Stimulated activated CD4-positive, alpha-beta T cell treated with anti-CD3 and anti-CD28 coated beads, Interleukin-4, amount 100 ng/mL, for 24 hours (primary cell): ENCODE measurements at places on chromosomes 6 and 20.

- DNase-seq, result no peak
These were observed 124.2 kb downstream of the LY86 start for GRCh38 chr6:6712449-6713403.

GRCh38 chr6:91926827-91927226, 1340.0 kb upstream of the MAP3K7 start:
- DNase-seq, result no peak

DNA sequence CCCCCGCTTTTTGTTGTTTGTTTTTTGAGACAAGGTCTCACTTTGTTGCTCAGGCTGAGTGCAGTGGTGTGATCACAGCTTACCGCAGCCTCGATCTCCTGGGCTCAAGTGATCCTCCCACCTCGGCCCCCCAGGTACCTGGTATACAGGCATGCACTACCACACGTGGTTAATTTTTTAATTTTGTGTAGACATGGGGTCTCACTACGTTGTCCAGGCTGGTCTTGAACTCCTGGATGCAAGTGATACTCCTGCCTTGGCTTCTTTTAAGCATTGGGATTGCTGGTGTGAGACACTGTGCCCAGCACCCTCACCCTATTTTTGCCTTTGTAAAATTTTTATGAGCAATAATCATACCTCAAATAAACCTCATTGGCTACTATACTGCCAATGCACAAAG, 5.5 kb downstream of the ENPP3 start:
- DNase-seq, result no peak

DNA sequence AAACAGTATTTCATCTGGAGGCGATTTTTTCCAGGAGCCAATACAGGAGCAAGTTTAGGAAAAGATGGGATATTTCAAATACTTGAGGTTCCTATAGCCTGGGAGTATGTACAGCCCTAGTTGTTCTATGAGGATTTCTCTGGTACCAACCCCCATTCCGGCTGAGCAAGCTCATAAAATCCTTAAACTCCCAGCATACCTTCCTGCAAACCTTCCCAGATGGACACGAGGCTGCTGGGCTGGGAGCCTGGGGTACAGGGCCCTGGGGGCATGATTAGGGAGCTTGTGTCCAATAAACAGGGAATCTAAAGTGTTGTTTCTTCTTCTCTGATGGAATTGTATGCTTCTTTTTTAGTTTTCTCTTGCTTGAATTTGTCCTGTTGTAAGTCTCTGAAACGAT, 1.5 kb downstream of the PRRC2A start:
- DNase-seq, result no peak

DNA sequence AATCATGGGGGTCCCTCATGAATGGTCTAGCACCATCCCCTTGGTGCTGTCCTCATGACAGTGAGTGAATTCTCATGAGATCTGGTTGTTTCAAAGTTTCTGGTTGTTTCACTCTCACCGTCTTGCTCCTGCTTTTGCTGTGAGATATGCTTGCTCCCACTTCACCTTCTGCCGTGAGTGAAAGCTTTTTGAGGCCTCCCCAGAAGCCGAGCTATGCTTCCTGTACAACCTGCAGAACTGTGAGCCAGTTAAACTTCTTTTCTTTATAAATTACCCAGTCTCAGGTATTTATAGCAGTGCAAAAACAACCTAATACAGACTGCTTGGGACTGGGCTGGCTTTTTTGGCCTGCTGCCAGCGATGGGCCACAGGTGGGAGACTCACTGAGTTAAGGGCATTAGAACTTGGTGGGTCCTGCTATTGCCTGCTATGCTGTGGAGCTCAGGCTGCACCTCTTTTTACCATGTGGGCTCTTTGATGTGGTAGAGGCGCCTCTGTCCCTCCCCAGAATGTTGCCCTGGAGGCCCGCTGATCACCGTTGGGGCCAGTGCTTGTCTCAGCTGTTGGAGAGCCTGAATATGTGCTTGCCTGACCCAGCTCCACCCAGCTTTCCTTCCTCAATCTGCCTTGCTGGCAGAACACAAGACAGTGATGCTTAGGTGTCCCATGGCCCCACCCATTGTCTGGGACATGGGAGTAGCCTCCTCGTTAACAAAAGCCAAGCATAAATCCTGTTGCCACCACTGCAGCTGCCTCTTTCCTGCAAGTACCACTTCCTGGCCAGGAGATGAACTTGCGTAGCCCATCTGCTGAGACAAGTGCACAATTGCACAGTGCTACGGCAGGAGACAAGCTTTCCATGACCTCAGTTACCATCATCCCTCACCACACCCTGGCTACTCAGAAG, 47.1 kb downstream of the IGF2R start:
- DNase-seq, result no peak

- DNase-seq, result no peak
These were observed 213.6 kb upstream of the DTNBP1 start for GRCh38 chr6:15876406-15876805.

DNA sequence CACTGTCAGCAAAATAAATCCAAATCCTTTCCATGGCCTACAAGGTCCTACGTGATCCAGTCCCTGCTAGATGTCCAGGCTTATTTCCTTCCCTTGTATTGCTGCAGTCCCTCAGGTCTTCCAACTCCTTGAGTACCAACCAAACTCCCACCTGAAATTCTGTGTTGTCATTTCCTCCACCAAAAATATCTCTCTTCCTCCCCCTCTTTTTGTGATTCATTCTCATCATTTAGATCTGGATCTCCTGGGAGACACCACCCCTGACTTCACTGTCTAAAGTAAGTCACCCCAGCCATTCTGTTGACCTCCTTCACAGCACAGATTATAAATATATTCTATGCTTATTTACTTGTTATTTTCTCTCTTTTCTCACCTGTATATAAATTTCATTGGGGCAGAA, 9.0 kb upstream of the LOC128125822 start:
- no peak for DNase-seq

DNA sequence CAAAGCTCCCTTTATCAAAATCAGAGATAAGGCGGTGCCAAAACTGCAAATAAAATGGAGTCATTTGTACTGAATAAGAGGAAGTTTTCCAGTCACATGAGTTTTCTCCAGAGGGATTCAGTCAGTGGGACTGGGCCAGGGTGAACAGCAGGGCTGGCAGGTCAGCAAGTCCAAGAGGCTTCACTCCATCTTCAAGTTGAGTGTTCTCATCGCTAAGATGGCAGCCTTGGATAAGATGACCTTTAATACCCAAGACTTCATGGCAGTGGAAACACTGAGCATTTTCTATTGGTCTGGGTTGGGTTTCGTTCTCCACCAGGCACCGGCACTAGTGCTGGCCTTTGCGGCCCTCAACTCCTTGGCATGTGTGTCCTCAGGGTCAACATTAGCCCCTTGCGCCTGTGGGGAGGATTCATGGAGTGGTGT, 29.3 kb upstream of the IGF2R start:
- no peak for DNase-seq

DNA sequence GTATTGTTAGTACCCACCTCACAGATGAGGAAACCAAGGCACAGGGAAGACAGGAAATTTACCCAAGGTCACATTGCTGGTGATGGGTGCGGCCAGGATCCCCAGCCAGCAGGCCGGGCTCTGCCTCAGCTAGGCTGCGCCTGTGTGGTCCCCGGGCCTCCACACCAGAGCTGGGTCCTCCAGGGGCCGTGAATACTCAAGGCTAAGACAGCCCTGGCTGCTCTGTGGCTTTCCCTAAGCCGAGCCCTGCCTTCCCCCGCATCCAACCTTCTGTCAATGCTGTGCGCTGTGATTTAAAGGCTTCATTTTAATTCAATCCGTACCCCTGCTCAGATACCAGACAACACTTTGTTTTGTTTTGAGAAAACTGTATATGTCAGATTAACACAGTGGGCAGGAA, 246.7 kb downstream of the TTLL2 start:
- DNase-seq, result no peak

- DNase-seq, result no peak
These were observed 19.7 kb downstream of the ACSS2 start for GRCh38 chr20:34896086-34896621.

DNA sequence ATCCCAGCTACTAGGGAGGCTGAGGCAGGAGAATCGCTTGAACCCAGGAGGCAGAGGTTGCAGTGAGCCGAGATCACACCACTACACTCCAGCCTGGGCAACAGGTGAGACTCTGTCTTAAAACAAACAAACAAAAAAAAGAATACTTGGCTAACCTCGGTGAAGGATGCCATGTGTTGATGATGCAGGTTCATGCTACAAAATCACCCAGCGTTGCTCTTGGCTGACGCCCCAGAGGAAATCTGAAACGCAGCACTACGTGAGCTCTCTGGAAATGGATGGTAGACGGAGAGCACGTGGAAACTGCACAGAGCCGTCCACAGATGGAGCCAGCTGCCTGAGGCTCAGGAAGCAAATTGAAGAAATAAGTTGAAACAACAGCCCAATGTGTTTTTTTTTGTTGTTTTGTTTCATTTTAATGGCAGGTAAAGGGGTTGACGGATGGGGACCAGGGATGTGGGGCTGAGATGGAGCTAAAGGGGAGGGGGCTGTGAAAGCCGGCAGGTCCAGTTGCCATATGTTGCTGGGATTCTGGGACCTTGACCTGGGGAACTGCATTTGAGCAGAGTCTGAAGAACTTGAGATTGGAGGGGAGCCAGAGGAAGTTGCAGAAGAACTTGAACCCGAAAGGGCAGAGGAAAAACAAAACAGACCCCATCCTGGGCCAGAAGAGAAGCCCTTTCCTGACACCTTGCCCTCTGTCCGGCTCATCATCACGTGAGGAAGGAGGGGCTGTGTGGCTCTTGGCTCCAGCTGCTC, 12.8 kb upstream of the MANBAL start:
- DNase-seq, result no peak

DNA sequence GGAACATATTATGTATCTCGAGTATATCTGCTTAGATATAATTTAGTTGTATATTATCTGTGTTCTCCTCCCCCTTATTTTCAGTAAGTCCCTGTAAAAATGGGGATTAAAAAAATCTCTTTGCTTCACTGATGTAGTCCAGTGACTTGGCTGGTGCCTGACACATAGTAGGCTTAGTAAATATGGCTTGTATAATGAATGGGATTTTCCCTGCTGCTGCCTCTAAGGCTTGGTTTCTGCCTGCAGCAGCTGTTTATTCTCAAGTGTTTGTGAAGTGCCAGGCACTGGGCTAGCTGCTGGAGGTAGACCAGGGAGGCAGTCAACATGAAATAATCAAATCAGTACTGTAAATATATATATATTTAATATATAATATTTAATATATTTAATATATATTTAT, 1.6 kb upstream of the ZFP64 start:
- DNase-seq, result no peak

GRCh38 chr20:39311851-39312506, 349.8 kb downstream of the DHX35 start:
- DNase-seq, result no peak

GRCh38 chr6:168305096-168305749, 14.4 kb downstream of the DACT2 start:
- DNase-seq, result no peak

GRCh38 chr6:137334884-137335283, 115.7 kb upstream of the IFNGR1 start:
- no peak for DNase-seq

GRCh38 chr6:44622956-44623355, 235.4 kb downstream of the CDC5L start:
- no peak for DNase-seq

DNA sequence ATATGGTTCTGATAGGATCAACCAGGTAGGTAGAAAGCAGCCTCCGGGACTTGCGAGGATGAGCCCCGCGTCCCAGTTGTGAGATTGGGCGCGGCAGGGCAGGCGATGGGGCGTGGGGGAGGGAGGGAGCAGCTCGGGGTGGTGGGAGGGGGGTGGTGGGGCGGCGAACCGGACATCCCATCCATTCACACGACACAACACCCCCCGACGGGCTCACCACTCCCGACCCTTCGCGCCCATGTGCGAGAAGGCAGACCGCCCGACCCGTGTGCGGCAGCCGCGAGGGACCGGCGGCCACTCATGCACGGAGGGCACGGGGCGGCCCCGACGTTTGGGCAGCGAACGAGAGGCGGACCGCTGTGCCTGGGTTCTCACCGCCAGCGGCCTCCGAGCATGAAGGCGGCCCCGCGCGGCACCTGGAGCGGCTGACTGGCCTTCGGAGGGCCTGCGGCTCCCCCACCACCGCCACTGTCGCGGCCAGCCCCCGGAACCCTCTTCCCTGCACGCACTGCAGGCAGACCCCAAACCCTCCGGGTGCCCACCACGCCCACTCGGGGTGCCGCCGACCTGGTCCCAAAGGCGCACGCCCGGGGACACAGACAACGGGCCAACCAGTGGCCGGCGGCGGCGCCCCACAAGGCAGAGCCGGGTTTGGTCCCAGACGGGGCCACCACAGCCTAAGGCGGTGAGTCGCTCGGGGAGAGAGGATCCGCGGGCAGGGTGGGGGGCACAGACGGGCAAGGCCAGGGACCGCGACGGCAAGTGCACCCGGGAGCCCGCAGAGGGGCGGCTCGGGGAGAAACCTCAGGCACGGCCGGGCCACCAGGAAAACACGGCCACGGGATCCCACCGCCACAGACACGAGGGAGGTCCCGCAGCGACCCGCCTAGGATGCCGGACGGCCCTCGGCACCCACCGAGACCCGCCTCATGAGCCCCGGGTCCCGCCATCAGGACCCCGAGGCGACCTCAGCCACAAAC, 769.2 kb upstream of the DEFB115 start:
- no peak for DNase-seq

- DNase-seq, result peak; percentile 33
These were observed 815 bp upstream of the ITPR3 start for GRCh38 chr6:33620158-33620855.

- DNase-seq, result no peak
These were observed 60.3 kb upstream of the FABP7 start for GRCh38 chr6:122719176-122719575.

GRCh38 chr6:148530394-148530953, 187.8 kb downstream of the SASH1 start:
- DNase-seq, result no peak

GRCh38 chr6:149077208-149077607, 240.3 kb upstream of the TAB2 start:
- DNase-seq, result peak; percentile 39

DNA sequence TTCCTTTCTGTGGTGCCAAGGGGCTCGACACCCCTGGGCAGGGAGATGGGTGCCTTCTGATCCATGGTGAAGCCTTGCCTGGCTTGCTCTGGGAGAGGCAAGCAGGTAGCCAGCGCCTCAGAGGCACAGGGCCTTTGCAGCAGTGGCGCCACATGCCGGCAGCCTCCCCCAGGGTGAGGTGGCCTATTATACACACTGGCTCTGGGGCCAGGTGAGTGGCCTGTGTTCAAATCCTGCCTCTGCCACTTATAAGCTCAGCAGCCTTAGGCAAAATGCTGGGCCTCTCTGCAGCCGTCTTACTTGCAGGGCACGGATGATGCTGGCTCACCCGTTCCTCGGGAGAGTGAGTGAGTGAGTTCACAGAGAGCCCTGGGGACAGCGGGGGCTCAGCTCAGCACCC, 176.9 kb downstream of the TFAP2C start:
- no peak for DNase-seq

DNA sequence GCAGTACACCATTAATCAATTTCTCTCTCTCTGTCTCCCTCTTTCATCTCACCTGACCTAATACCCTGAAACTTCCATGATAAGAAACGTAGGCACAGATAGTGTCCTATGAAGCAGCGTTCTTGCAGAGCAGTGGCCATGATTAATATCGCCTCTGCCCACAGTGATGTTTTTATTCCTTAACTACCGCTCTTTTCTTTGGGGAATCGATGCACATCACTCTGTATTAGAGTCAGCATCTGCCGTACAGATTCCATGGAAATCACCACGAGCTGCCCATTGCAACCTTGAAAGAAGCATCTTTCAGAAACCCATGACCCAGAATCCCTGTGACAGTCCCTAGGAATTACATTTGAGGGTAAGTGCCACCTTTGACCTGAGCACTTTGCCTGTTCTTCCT, 152.0 kb upstream of the ECI2 start:
- DNase-seq, result no peak

- DNase-seq, result no peak
These were observed 64.4 kb upstream of the COL21A1 start for GRCh38 chr6:56311533-56312448.
